ENCODE measurements at places on chromosomes 12 and 14. TPM values are rescaled to one million over a fixed set of nuclear protein-coding genes. Genes with fewer than 3 reads are reported as not detected.

DNA sequence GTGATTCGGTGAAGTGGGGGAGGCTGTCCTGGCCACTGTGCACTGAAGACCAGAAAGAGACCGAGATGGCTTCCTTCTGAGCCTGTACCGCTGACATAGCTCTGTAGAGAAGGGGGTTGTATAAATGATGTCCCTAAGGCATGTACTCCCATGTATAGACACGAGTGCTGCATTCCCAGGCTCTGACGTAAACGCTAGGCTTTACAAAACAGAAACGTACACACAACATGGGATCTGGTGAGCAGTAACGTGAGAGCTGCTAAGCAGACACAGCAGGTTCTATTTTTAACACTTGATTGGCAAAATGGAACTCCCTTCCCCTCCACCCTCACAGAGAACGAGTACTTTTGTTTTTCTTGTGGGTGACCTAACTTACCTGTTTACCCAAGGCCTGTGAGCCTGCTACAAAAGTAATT is 35.9 kb downstream of the ACADS start:
- no peak for DNase-seq

- DNase-seq = no peak
Measured at GRCh38 chr14:96660667-96661066, 136.5 kb upstream of the VRK1 start.

DNA sequence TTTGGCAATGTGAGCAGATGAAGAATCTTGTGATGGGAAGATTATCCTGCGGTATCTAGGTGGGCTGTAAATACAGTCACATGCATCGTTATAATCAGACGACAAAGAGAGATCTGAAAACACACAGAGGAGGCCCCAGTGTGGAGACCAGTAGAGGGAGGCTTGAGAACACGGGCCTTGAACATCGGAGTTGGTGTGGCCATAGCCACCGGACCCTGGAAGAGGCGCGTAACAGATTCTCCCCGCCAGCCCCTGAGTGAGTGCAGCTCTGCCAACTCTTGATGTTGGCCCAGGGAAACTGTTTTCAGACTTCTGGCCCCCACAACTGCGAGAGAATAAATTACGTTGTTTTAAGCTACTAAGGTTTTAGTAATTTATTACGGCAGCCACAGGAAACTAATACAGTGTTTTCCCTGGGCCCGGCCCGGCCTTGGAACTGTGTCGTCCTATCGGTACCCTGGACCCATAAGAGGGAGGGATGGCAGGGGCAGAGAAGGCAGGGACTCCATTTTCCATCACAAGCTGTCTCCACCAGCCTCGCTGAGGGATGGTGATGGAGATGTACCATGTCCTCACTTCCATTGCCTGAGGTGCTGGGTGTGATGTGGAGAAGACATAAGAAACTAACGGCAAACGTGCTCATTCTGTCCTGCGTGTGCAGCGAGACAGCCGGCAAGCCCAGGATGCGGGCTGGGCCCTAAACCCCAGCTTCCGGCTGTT is 91.6 kb downstream of the NTF3 start:
- DNase-seq = no peak

The DCN gene
- 10.3 TPM for total RNA-seq
